ENCODE measurements at places on chromosomes 16 and 17.

DNA sequence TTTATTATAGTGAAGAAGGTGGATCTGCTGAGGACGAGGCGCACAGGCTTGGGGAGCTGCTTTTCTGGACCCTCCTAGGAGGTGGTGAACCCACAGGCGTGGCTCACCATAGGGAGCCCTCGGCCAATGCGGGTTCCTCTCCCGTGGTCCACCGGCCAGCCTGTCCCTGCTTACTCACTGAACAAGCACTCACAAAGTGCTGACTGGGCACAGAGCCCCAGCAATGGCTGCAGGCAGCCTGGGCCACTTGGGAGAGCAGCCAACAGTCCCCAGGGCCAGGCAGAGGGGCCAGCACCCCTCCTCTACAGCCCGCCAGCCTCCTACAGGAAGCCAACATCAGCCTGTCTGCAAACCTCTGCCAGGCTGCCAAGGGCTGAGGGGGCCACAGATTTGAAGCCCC is 19.1 kb upstream of the NCBP3 start:
- no peak for DNase-seq

DNA sequence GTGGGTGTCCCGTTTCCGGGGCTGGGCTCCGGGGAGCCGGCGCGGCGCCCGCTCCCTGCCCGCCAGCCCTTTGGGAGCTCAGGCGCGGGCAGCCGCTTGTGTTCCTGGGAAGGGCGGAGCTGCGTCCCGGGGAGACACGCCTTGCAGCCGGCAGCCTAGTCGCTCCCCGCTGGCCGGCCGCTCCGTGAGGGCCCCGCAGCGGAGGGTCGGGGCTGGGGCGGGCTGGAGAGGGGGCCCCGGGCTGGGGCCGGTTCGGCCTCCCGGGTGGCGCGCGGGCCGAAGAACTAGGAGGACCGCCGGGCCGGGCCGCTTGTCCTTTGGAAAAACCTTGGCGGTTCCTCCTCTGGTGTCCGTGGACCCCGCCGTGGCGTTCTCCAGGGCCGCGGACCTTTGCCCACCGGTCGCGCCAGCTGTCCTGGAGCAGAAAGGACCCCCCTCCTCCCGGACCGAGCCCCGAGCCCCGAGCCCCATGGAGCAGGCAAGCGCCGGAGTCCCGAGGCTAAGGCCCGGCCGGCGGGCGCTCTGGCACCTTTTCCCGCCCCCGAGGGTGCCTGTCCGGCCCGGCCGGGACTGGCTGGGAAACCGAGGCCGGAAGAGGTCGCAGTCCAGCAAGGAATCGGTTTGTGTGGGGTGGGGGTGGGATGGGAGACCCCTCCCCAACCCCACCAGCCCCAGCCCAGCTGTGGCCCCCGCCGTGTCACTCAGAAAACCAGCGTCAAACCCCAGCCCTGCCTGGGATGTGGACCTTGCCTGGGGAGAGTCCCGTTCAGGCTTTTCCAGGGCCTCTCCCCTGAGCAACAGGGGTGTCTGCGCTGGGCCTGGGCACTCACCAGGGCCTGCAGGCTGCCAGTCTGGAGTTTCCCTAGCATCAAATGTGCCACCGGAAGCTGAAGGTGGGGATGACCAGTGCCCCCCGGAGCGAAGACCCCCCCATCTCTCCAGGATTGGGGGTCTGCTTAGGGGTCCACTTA is 6.8 kb upstream of the TBC1D3B start:
- DNase-seq, result no peak

- no peak for DNase-seq
Observed at GRCh38 chr17:18159551-18160120, 24.0 kb upstream of the ALKBH5 start.

DNA sequence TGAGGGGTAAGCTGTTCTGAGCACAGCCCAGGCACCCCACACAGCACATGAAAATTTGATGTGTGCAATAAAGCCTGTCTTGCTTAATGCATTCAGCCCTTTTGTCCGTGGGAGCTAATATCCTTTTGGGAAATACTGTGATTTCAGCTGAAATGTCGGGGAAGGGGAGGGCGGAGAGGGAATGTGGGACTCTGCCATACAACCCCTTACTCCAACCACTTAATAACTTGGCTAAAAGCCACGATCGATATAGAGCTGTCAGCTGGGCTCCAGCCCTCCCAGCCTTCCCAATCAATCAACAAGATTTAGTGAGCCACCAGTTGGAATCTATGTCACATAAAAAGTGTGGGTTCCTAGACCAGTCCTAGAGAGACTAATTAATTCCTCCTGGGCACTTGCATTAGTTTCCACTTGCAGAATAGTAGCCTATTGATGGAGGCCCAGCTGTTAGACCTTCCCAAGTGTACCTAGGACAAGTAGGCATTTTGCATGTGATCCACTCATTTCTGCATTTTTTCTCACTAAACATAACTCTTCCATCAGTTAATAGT is 82.7 kb upstream of the PIRT start:
- no peak for DNase-seq

GRCh38 chr16:21281698-21282389 is 3.8 kb upstream of the CRYM start:
- DNase-seq, result no peak

DNA sequence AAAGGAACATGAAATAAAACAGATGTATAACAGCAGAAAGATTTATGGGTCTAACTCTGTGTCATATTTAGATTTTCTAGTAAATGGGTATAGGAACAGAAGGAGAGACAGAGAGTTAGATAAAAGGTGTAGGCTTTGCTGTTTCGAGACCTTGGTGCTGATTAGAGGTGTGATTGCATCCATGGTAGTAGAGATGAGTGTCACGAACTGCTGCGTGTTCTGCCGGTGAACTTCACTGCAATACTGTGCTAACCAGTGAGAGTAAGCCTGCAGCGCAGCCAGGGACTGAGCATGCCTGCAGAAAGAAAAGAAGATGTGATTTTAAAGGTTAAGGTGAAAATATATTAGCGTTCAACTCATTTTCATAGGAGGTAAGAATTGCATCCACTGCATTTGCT is 53.7 kb upstream of the GSG1L start:
- DNase-seq, result no peak

DNA sequence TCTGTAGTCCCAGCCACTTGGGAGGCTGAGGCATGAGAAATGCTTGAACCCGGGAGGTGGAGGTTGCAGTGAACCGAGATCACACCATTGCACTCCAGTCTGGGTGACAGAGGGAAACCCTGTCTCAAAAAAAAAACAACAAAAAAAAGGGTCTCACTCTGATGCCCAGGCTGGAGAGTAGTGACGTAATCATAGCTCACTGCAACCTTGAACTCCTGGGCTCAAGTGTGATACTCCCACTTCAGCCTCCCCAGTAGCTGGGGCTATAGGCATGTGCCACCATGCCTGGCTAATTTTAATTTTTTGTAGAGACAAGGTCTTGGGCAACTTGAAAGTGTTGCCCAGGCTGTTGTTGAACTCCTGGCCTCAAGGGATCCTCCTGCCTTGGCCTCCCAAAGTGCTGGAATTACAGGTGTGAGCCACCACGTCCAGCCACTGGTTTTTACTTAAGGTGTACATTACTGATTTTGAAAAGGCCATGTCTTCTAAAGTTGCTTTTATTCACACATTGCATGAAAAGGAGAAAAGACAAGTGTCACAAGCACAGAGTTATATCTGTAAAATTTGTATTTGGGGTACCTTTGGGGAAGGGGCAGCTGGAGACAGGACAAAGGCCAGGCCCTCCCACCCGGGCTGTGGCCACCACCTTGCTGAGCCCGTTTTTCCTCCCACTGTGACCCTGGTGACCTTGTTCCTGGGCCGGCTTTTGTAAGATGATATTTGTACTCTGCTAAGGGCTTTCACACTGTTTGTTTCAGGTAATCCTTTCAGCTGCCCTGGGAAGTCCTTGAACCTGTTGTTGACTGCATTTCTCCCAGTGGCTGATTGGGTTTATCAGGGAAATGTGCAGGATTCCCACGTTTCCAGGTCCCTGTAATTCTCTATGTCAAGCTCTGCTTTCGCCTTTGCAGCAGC is 11.5 kb downstream of the GPT2 start:
- DNase-seq, result no peak

DNA sequence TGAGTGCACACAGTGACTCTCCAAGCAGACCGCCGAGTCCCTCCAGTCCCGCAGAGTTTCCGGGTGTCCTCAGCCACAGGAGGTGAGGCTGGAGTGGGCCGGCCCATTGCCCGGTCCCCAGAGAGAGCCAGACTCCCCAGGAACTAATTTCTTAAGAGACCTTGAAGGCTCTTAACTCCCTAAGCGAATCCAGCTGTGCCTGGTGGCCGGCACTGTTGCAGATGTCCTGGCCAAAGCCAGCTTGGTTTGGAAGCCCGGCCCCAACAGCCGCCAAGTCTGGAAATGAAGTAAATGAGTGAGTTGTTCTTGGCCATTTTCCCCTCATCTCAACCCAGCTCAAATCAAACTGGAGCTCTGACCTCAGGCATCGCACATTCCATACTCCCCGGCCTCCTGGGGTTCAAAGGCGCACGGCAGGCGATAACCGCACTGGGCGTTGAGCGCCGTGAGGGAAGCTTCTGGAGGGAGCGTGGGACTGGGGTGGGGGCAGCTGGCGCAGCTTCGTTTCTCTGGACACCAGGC is 42.0 kb downstream of the CMIP start:
- DNase-seq, result no peak

DNA sequence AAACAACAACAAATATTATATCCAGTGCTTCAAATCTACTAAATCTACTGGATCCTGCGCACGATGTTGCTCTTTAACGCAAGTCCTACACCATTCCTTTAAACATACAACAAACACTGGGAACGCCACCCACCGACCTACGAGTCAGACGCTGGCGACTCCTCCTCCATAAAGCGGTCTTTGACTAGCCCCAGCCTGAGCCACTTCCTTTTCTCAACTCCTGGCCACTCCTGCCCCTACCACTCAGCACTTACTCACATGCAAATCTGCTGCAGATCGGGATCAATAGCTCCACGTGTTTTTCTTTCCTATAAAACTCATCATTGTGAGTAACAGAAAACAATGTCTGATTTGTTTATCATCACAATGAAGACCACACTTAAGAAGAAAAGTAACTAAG is 32.8 kb upstream of the MNT start:
- DNase-seq, result no peak

DNA sequence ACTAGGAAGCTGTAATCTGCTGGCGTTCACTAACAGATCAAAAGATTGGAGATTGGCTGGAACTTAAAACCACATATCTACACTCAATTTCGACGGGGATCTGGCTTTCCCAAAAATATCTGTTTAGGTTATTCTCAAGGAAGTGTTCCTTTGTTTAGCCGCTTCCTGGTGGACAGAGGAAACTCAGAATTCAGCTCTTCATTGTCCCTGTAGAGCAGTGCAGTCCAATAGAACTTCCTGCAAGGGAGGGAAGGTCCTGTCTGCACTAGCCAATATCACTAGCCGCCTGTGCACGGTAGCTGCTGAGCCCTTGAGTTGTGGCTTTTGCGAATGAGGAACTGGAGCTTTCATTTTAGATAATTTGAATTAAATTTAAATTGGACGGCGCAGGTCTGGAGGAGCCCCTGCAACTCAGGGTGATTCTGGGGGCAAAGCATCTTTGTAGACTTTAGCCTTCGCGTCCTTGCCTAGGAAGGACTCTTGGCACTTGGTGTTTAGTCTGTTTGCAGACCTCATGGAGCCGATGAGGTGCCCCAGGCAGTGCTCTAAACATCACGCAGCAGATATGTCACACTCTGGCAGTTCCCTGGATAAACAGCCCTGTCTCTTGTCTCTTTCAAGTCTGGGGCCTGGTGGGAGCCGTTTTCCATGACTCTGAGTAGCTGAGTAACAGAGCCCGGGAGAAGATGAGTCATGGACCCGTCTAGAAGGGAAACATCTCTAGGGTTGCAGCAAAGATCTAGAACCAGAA is 122.2 kb downstream of the CCDC182 start:
- DNase-seq, result no peak

- DNase-seq, result no peak
Observed at GRCh38 chr16:82454152-82454551, 172.6 kb upstream of the CDH13 start.

GRCh38 chr16:27326738-27327585 is 13.2 kb downstream of the IL4R start:
- DNase-seq, result peak; percentile 24

DNA sequence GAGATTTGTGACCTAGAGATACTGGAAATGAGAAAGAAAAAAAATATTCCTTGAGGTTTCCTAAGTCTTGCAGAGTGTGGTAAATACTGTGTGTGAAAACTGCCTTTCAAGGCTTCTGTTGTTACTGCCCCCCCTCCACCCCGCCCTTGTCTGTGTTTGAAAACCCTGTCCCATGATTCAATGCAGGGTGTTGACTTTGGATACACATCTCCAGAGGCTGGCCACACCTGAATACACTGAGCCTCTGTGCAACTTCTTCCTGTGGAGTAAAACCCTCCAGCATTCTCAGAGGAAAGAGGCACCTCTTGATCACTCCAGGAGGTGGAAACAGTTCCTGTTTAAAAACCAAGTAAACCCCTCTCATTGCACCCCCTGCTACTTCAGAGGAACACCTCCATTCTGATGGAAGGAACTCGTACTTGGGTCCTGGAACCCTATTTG is 123.0 kb upstream of the CACNG5 start:
- DNase-seq, result no peak

DNA sequence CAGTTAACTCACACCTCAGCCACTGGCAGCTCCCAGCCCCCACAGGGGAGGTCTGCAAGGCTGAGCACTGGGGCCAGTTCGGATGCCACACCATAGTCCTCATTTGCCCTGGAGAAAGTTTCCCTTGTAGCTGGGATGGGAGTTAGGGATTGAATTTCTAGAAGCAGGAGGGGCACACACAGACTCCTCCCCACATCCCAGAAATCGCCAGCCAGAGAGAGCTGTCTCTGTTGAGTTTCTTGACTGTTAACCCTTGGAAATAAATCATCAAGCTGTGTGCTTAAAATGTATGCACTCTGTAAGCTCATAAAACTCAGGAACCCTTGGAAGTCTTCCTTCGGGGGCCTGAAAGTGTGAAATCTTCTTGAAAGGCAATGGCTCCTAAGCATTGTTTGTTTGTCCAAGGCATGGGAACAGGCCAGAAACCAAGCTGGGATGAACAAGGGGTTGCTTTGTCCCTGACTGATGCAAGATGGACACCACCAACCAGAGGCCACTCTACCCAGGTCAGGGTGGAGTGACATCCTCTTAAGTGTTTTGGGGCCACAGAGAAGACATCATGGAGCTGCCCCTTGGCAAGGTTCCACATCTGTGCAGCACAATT is 394 bp upstream of the PRM3 start:
- DNase-seq, result no peak

DNA sequence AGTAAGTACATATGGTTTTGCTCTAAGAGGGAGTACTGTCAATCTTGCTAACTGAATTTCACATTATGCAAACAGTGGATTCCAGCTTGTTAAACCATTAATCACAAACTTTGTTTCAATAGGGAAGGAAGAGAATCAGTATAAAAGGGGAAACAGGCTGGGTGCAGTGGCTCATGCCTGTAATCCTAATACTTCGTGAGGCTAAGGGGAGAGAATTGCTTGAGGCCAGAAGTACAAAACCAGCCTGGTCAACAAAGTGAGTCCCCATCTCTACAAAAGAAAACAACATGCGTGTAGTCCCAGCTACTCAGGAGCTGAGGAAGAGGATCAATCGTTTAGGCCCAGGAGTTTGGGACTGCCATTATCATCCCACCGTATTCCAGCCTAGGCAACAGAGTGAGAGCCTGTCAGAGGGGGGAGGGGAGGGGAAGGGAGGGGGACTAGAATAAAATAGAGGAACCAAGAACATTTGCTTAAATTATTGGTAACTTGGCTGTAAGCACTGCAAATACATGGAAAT is 65.7 kb downstream of the FBXL20 start:
- DNase-seq, result no peak

All from CD4-positive, alpha-beta memory T cell (primary cell).